ENCODE measurements at places on chromosomes 2 and 18.

- DNase-seq: no peak
Observed at GRCh38 chr2:127217470-127218325, 2.4 kb downstream of the CYP27C1 start.

DNA sequence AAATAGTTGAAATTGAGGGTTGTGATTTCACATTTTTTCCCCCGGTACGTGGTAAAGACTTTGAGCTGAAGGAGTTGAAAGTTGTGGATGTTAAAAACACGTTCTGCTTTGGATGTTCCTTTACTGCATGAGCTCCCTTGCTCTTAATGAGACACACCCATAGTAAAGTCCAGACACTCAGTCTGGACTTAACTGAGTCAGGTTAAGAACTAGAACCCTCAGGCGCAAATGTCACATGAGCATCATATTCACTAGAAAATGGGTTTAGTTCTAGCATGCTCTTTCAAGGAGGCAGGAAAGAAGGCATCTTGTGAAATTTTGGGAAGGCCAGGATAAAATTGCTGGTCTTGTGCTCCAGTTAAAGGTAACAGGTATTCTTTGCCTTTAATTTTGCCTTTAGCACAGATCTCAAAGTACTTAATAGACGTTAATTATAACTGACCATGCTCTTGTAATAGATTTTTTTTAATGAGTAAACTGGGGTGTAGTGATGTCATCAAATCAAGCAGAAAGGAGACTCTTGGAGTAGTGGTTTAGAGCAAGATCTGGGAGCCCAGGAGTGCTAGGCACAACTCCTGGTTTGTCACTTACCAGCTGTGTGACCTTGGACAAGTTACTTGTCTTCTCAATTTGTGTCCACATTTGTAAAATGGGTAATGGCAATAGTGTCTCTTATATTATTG is 20.6 kb downstream of the ITGA6 start:
- no peak for DNase-seq

DNA sequence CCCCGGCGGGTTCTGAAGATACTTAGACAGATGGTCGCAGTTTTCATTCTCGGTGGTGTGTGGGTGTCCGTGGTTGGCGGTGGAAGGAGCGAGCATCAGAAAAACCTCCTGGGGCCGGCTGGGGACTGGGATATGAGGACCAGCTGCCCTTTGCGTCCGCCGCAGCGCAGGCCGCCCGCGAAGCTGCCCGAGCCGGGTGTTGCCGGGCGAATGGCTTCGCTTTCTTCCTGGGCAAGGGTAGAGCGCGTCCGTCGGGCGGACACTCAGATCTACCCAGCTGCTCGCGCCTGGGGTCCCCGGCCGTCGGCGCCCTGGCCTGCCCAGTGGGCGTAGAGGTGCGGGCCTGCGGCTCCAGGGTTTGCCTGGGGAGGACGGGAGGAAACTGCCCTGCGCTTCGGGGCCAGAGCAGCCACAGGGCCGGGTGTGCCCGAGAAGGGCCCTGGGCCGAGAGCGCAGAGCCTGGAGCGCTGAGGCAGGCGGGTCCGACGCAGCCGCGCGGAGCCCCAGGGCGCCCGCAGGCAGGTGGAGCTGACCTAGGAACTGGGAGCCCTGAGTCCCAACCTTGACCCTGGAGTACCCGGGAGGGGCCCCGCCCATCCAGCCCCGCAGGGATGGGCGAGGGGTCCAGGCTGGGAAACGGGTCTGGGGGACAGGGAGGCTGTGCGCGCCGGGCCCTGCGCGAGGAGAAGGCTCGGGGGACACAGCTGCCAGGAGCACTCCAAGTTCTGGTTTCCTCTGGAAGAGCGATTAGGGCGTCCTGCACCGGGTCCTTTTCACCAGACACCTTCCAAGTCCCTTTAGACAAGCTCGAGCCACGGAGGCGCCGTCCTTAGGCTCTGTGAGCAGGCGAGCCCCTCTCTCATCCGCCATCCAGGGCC is 1.3 kb downstream of the TWIST2 start:
- DNase-seq: peak; percentile 7

DNA sequence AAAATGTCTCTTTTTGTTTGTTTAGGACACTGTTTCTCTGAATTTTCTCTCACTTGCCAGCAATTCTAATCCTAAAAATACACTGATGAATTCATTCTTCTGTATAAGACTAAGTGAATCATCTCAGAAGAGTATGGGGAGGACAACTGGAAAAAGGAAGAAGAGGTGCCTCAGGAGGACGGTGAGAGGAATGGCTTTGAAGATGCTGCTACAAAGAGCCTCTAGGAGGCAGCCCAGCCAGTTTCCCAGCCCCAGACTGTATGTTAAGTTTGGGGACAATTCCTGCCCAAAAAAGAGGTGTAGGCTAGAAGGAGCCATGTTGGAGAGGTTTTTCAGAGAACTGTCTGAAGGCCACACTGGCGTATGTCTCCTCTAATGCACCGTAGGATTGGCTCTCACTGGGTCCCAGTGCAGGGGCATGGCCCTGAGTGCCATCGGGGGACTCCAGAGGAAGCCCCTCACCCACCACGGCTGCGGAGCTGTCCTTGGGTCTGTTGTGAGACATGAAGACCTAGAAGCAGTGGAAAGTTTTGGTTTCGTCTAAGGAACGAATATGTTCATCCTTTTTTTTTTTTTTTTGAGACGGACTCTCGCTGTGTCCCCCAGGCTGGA is 3.1 kb upstream of the SDC1 start:
- no peak for DNase-seq

GRCh38 chr2:109512076-109512475 is 101.7 kb downstream of the SEPTIN10 start:
- no peak for DNase-seq

Measured in right renal pelvis (tissue), 4 donors.